ENCODE measurements at places on chromosomes 16 and 17.

GRCh38 chr17:11944587-11944986, 52.7 kb downstream of the ZNF18 start:
- DNase-seq = no peak

DNA sequence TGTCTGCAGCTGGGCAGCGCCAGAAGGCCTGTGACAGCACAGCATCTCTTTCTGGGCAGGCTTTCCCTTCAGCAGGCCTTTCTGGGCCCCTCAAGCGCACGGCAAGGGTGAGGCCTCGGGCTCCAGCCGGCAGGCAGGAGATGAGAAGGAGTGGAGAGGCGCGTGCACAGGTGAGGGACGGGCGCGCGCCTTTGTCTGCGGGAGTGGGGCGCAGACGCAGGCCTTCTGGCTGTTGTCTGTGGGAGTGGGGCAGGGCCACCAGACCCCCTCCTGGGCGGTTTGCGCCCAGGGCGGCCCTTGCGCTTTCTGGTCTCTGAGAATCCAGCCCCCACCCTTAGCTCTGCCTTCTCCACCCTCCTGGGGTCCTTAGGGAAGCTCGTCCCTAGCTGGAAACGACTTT, 6.5 kb downstream of the ZNF205 start:
- DNase-seq = no peak

GRCh38 chr17:27620721-27621120, 10.3 kb upstream of the LGALS9 start:
- DNase-seq = no peak

- no peak for DNase-seq
Measured at GRCh38 chr17:26807024-26807423, 486.9 kb upstream of the WSB1 start.

GRCh38 chr16:48479955-48480354, 94.7 kb upstream of the SIAH1 start:
- DNase-seq = no peak

DNA sequence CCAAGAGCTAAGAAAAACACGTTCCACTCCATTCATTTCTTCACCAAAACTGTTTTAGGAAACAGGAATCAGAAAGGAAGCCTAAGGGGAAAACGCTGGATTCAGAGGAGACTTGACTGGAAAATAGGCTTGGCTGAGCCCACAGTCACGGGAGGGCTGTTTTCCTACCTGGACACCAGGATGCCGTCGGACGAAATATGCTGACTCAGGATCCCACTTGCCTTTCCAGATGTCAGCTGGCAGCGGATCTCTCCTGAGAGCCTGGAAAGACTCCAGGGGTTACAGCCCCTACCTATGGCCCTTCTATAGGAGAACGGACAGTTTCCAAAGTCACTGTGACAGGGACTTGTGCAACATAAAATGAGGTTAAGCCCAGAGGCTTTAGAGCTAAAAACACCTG, 245.1 kb downstream of the C16orf95 start:
- no peak for DNase-seq

DNA sequence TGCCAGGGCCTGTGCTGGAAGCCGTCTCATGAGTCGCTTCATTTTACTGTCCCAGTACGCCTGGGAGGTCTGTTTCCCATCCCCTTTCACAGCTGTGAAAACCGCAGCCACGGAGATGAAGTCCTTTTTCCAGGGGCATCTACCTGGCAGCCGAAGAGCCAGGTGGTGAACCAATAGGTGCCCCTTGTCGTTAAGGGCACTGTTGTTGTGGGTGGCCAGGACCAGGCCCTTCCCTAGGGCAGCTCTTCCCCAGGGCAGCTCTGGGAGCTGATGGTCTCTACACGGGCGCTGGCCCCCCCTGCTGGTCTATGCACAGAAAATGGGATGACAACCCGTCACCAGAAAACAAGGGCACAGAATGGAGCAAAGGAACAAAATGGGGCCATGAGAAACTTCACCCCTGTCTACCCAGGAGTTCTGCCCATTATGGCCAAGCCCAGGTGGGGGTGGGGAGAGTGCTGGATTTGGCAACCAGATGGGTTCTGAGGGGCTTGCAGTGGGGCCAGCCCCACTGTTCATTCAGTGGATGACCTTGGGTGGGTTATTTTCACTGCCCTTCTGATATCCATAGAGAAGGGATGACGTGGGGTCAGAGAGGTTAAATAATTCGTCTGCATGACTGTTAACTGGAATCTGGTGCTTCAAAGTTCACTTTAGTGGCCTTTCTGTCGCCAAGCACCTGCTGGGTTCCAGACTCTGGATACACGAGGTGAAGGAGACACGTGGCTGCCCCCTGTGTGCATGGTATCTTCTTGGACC, 11.5 kb downstream of the RMI2 start:
- peak; percentile 76 for DNase-seq

DNA sequence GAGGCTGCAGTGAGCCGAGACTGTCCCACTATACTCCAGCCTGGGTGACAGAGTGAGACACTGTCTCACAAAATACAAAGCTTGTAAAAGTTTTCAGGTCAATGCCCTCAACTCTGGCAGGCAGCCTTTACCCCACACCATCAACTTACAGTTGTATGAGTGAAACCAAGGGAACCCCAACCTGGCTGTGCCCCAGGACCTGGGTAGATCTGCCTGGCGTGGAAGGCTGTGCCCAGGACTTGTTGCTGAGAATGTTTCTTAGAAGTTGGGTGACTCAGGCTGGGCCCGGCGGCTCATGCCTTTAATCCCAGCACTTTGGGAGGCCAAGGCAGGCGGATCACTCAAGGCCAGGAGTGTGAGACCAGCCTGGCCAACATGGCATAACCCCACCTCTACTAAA, 7.8 kb downstream of the CES3 start:
- no peak for DNase-seq

DNA sequence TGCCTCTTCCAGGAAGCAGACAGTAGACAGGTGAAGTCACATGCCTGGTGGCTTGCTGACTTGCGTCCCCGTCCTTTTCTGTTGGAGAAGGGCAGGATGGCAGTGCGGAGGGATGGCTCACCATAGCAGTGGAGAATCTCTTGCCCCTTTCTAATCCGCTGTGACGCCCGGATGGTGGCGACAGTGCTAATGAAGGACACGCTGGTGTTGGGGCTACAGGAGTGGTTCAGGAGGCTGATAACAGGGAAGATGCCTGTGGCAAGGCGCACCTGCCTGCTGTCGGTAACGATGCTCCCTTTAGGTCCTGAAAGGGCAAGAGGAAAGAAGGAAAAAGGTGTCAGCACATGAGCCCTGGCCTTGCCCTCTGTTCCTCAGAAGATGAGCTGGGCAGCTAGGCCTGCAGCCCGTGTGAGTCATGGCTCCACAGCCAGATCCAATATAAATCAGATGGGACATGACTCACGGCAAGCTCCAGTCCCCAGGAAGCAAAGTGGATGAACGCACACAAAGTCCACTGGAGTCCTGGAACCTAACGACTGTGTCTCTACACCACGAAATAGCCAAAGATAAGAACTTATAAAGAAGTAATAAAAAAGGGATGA, 25.5 kb downstream of the SERPINF1 start:
- peak; percentile 93 for DNase-seq

DNA sequence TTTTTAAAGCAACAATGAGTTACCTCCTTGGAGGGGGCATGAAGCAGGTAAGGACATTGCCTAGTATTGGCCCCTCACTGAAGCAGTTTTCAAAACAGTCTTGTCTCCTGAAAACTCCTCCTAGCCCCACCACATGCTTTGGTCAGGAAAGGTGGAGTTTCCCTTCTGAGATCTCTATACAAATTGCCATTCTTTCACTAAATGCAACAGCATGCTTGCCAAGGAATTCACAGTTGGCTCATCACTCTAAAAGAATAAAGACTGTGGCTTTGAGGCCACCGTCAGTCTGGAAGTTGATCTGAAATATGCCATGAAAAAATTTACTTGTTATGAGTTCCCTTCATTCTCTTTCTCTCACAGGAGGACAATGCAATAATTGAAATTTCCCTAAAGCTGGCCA, 4.2 kb downstream of the TTC19 start:
- no peak for DNase-seq

- no peak for DNase-seq
Measured at GRCh38 chr17:13785981-13786598, 184.4 kb upstream of the HS3ST3A1 start.

DNA sequence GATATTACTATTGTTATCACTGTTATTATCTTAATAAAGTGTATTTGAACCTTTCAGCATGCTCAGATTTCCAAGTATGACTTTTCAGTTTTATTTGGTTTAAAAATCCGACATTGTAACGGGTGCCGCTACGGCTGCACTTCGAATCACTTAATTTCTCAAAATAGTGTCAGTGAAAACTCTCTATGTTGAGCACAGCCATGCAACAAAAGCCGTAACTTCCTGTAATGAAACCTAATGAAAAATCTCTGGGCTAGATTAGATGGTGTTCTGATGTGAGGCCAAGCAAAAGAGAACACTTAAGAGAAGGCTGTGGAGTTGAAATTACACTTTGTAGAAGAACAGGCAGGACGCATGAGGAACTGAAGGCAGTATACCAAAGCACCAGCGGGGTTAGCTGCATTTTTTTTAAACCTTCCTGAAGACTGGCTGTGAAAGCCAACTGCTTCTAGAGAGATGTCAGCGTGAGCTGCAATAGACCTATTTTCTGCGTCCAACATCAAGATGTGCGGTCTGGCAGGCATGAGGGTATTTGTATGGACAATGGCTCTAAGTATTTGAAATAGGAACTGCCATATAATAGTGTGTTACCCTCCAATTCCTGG, 1545.0 kb upstream of the GOT2 start:
- DNase-seq = no peak

GRCh38 chr17:4175921-4176807, 33.2 kb downstream of the CYB5D2 start:
- no peak for DNase-seq

- DNase-seq = no peak
Measured at GRCh38 chr16:72468582-72468981, 296.6 kb upstream of the PMFBP1 start.

DNA sequence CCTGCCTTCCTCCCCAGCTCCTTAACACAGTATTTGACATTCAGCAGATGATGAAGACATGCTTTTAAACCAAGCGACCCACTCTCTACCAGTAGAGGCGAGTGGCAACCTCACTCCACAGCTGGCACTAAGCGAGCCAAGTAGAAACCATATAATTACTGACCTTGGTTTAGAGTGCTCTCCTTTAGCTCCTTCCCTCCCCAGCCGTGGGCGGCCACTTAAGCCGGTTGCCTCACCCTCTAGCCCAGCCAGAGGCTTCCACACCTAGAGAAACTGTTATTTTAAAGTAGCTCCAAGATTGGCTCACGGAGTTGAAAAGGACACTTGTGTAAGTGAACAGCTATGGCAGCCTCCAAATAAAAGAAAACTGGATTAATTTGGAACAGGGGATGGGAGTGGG, 109.1 kb upstream of the CRHR1 start:
- DNase-seq = no peak

DNA sequence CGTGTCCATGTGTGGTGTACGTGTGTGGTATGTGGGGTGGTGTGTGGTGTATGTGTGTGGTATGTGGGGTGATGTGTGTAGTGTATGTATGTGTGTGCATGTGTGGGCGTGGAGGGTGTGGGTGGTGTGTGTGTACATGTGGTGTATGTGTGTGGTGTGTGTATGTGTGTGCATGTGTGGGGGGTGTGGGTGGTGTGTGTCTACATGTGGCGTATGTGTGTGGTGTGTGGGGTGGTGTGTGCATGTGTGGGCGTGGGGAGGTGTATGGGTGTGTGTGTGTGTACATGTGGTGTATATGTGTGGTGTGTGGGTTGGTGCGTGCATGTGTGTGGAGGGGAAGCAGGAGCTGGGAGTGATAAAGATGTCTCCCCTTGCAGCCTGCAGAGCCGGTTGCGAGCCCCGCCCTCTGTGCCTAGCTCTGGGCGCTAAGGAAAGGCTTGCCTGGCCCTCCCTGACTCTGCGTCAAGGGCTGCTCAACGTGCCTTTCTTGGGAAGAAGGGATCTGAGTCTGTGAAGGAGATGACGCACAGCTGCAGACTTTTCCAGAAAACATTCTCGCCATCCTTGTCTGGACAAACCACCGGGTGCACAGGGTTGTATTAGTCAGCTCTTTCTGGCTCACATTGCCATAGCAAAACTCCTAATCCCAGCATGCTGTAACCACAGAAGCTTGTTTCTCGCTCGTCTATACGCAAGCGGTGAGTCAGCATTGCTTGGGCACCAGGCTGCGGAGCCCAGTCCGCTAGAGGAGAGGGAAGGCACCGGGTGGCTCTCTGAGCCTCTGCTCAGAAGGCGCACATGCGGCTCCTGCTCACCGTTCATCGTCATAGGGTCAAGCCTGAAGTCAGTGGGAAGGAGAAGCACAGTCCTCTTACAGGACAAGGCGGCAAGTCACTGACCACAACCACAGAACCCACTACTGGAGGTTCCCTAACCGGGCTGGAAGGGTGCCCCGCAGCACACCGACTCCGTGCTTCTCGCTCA, 2.0 kb upstream of the CD300H start:
- DNase-seq = no peak

DNA sequence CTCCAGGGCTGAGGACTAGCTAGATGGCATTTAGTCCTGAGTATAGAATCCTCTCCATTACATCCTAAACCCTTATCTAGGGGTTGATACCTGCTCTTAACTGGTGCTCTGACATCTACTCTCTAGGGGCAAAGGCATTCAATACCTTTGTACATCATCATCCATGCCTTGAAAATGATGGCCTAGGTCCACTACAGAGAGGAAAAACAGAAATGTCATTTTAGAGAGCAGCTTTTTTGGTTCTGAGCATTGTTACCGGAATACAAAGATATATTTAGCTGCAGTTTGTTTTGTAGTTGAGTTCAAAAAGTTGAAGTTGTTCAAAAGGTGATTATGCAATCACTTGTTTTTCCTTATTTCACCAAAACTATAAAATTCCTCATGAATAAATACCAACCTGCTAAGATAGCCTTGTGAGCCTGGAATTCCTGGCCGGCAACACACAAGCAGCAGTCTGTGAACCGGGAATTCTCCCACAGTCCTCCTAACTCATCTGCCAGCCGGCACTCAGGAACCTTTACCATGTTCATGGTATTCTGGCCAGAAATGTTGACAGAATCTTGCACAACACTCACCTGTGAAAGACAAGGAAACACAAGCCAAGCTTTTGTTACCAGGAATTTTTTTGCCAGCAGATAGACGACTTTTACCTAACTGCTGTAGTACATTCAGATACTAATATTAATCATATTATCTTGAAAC, 35.4 kb downstream of the NXPH3 start:
- DNase-seq = no peak

DNA sequence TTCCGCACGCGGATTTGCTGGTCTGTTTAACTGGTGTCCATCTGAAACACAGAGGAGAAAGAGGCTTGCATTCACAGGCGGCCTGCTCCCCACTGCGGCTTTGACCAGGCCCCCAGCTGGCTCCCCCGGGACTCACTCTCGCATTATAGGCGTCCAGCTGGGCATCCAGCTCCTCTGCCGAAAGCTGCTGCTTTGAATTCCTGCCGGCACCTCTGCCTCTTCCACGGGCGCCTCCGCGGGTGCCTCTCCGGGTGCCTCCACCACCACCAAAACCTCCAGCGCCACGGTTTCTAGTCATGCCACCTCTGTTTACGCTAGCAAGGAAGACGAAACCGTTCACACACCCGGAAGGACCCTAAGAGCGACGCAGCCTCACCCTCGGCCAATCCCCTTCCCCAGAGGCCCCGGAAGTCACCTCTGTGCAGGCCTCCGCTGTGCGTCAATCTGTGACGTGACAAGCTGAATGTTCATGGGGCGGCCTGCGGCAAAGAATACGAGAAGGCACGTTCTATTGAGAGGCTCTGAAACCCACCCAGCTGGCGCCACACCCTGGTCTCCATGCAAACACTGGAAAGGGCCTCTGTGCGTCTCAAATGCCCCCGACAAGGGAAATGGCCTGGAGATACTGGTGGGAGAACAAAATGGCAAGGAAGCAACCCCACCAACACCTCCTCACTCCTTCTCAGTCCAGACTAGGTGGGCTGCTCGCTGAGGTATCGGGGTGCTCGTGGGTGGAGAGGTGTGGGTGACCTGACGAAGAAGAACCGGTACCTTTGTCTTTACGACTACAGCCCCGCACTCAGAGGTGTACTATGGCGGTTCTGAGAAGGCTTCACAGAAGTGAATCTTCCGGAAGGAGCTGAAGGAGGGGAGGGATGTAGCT, 3.0 kb downstream of the ALYREF start:
- no peak for DNase-seq

All from GM03348 (cell line).